ENCODE measurements at places on chromosomes 13 and 19.

DNA sequence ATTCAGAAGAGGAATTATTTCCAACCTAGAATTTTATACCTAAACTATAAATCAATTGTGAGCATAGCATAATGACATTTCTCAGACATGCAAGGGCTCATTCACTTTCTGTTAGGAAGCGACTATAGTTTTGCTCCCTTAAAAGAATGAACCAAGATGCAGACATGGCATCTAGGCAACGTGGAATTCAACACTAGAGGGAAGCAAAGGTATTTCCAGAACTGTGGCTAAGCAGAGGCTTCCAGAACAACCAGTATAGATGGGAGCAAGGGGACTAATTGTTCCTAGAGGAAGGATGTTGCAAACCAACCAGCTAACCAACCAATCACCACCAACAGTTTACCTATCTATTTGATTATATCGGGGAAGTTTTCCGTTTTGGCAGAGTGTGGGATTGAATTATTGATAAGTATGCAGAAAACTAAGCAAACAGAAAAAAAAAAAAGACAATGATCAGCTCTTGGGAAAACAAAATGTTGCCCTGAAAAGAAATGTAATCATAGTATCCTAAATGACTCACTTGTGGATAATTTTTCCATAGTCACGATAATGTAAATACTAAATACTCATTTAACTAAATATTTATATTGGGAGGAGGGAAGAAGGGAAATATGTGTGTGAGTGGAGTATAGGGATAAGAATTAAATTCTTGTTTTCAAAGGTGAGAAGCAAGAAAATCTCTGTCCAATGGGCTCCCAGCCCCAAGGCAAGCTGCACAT is 21.1 kb downstream of the ARL11 start:
- DNase-seq, result no peak

- DNase-seq, result no peak
Measured at GRCh38 chr19:44993926-44994537, 7.2 kb upstream of the RELB start.

- no peak for DNase-seq
Measured at GRCh38 chr19:11364935-11365334, 9.5 kb upstream of the SWSAP1 start.

DNA sequence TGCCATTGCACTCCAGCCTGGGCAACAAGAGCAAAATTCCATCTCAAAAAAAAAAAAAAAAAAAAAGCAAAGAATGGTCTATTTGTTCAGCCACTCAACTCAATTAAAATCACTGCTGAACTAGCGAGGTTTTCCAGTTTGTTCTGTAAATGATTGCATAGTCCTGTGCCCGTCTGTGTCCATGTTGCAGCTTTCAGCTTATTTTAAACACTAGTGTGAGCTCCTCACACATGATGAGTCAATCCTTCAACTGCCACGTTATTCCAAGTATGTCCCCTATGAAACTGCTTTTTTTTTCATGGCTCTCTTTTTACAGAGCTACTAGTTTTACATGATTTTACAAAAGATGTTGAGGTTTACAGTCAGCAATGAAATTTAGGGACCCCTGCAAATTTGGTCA is 12.2 kb downstream of the SUGP2 start:
- DNase-seq, result no peak

- no peak for DNase-seq
Measured at GRCh38 chr19:46251416-46251815, 21.9 kb downstream of the IGFL1 start.

DNA sequence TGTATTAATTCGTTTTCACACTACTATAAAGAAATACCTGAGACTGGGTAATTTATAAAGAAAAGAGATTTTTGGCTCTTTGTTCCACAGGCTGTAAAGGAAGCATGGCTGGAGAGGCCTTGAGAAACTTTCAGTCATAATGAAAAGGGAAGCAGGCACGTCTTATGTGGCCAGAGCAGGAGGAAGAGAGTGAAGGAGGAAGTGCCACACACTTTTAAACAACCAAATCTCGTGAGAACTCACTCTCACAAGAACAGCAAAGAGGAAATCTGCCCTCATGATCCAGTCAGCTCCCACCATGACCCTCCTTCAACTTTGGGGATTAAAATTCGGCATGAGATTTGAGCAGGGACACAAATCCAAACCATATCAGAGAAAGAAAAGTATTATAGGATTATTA is 1255.9 kb upstream of the MIR17HG start:
- no peak for DNase-seq
